HCT116 (cell line): ENCODE measurements at places on chromosomes 3 and 15. TPM values are rescaled to one million over a fixed set of nuclear protein-coding genes. Genes with fewer than 3 reads are reported as not detected.
A peak's percentile ranks its signal among the peaks of the same experiment; 100 is the strongest.

- no peak for DNase-seq
Measured at GRCh38 chr3:168117059-168117458, 21.3 kb upstream of the GOLIM4 start.

DNA sequence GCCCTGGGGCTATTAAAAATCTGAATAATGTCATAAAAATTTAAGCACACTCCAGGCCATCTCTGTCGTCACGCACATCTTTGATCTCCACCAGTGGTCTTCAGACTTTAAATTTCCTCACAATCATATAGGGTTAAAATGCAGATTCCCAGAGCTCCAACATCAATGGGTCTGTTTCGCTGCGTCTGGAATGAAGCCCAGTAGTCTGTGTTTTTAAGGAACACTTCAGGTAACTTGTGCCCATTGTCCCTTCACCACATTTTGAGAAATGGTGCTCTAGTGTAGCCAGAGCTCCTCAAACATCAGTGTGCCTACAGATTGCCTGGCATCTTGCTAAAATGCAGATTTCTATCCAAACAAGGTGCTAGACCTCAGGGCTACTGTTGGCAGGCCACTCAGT is 9.8 kb downstream of the SEMA6D start:
- DNase-seq, result no peak

DNA sequence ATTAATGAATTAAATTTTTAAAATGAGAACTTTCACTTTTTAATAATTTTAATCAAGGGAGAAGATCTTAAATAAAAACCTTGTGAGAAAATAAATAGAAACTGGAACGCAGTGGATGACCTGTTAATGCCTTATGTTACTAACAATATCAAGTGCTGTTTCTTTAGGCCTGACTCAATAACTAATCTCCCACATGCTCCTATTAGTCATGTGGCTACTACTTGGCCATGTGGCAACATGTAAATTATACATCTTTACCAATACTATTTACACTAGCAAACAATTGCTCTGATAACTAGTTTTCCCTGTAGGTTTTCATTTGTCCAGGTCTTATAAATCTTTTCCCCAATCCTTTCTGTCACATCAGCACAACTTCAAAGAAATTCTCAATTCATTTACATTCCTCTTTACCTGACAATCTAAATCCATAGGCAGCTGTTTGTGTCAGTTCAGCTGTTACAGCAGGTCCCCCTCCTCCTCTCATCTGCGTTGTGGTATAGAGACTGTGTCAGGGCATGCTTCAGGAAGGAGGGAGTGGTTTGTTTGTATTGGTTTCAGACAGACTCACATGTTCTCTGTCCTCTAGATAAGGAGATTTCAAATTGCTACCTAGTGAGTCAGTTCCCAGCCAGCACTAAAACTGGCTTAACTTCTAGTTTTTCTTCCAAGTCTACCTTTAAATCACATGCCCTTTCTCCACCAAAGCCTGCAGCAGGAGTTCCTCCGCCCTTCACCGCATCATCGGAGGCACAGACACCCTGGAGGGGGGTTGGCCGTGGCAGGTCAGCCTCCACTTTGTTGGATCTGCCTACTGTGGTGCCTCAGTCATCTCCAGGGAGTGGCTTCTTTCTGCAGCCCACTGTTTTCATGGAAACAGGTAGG is 11.3 kb upstream of the C3orf52 start:
- peak; percentile 74 for DNase-seq

GRCh38 chr15:85289677-85290365 is 90.6 kb upstream of the AKAP13 start:
- peak; percentile 58 for DNase-seq

- DNase-seq, result no peak
Measured at GRCh38 chr3:126264952-126265351, 84.6 kb upstream of the ALDH1L1 start.

The SPATA12 gene
- 0.22 TPM for total RNA-seq

DNA sequence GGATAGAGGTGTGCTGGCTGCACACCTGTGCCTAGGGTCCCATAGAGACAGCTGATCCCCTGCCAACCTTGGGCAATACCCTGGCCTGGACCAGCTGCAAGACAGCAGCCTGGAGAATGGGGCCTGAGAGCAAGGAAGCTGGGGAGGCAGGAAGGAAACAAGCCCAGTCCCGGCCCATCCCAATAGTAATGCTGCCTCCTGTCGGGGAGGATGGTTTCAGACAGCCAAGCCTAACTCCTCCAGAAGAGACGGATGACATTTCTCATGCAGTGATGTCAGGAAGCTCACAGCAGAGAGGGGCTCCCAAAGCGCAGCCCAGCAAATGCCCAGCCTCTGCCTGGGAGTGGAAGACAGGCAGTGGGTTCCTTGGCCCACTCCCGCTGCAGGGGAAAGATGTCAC is 408.8 kb downstream of the OCA2 start:
- no peak for DNase-seq

The PBRM1 gene
- total RNA-seq, result 40.0 TPM

GRCh38 chr3:192033246-192033645 is 572.3 kb downstream of the PYDC2 start:
- DNase-seq, result no peak

- peak; percentile 78 for DNase-seq
Measured at GRCh38 chr3:12810013-12810780, 13.7 kb downstream of the CAND2 start.

- no peak for DNase-seq
Measured at GRCh38 chr15:92187975-92188374, 205.7 kb upstream of the ST8SIA2 start.

The ADGRG7 gene
- not detected for total RNA-seq

The DAZL gene
- total RNA-seq, result not detected

- DNase-seq, result no peak
Measured at GRCh38 chr15:89860431-89860830, 33.4 kb downstream of the AP3S2 start.

The MELTF gene
- 47.6 TPM for total RNA-seq

DNA sequence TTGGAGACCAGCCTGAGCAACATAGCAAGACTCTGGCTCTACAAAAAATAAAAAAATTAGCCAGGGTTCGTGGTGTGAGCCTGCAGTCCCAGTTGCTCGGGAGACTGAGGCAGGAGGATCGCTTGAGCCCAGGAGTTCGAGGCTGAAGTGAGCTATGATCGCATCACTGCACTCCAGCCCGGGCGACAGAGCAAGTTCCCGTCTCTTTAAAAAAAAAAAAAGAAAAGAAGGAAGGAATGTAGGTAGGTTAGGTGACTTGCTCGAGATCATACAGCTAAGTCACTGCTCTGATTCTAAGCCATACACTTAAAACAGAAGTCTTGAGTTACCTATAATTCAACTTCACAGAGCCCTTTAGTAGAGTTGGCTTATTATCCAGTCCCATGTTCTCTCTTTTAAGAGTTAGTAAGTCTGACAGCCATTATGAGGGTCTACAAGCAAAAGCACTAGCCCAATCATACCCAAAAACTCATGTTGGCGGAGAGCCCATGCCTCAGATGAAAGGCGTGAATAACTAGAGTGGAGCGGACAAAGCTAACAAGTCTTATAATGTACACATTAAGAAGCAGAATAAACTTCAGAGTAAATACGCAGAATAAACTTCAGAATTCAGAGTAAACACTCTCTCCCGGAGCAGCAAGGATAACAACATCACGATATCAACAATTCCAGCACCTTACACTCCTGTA is 768 bp downstream of the AAGAB start:
- no peak for DNase-seq

The CPEB1 gene
- not detected for total RNA-seq

The RARRES1 gene
- 0.20 TPM for total RNA-seq

DNA sequence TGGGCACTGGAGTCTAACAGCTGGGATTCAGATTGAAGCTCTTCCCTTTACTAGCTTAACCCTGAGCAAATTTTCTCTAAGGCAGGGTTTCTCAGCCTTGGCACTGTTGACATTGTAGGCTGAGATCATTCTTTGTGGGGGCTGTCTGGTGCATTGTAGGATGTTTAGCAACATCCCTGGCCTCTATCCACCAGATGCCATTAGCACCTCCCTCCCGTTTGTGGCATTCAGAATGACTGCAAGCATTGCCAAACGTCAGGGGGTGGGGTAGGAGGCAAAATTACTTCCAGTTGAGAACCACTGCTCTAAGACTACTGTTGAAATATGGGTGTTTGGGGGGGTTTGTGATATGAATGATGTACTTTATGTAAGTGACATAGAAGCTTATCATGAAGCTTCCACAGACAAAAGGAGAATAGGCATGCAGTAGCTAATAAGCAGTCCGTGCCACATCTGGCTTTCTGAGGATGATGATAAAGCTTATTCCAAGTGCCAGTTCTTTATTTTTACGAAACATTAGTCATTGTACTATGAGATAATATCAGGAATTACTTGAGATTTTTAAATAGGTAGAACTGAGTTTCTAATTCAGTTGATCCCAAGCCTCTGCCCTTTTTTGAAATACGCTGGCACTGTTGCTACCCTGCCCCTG is 39.3 kb downstream of the NKIRAS1 start:
- DNase-seq, result no peak

GRCh38 chr3:180073561-180073960 is 36.8 kb upstream of the PEX5L start:
- DNase-seq, result no peak
